ENCODE measurements at places on chromosomes 2 and 18.

DNA sequence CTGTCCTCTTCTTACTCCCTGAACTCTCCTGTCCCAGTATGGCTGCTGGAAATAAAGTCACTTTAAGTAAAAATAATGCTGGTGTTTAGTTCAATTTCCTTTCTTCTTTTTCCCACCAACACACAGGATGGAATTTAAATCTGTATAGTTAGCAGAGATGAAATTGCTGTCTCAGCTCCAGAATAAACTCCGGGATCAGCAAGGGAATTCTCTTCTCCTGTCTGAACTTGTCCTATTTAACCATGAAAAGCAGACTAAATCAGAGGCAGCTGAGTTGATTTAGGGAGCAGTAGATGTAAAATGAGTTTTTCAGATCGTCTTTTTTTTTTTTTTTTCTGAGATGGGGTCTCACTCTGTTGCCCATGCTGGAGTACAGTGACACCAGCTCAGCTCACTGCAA is 25.9 kb downstream of the TTLL4 start:
- no peak for DNase-seq

DNA sequence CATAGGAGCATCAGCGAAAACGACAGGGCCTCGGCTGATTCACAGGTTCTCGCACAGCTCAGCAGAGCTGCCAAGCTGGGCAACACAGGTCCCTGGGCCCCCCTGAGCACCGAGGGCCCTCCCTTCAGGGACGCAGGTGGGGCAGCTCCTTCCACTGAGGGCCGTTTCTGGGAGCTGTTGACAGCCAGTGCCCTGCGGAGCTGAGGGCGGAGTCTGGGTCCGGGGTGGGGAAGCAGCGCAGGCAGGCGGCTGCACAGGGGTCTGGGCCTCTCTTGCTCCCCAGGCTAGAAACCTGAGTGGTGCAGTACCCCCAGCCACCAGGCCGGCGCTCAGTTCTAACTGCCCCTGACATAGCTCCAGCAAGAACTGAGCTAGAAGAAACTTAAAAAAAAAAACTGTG is 65.7 kb downstream of the PXDN start:
- no peak for DNase-seq

- peak; percentile 48 for DNase-seq
Measured at GRCh38 chr2:120174963-120175581, 48.1 kb downstream of the TMEM185B start.

DNA sequence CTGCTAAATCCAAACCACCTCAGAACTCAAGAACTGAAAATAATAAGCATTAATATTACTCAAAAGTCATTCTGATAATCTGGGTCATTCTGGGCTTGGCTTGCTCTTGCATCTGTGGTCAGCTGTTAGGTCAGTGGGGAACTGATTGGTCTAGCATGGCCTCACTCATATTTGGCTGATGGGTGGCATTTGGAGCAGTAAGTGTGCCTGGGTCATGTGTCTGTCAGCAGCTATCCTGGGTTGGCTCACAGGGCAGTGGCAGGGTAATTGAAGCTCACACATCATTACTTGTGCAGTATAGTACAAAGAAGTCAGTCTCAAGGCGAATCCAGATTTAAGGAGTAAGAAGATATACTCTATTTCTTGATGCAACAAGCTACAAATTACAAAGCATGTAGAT is 9.6 kb downstream of the RPL37A start:
- DNase-seq: no peak

- no peak for DNase-seq
Measured at GRCh38 chr2:105682401-105682800, 62.3 kb upstream of the NCK2 start.

GRCh38 chr2:59585655-59586054 is 967.8 kb downstream of the BCL11A start:
- no peak for DNase-seq

DNA sequence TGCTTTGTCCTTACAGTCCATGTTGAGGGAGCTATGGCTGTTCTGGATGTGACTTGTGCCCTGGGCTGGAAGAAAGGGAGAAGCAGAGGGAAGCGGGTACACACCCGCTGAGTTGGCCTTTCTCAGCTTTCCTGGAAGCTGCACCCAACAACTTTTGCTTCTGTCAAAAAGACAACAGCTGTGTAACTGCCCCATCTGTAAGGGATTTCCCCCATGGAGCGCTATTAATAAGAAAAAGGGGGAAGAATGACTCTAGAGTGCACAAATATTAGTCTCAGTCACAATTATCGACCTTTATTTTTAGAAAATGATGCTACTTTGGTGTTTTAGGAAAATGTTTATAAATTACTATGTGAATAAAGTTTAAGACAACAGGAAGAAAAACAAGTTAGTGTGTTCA is 368.3 kb downstream of the RAD51AP2 start:
- DNase-seq: no peak

- no peak for DNase-seq
Measured at GRCh38 chr2:201136889-201137321, 20.9 kb downstream of the CFLAR start.

GRCh38 chr2:97714084-97714949 is 941 bp downstream of the ZAP70 start:
- DNase-seq: no peak

GRCh38 chr2:46134531-46135227 is 162.5 kb upstream of the EPAS1 start:
- no peak for DNase-seq

DNA sequence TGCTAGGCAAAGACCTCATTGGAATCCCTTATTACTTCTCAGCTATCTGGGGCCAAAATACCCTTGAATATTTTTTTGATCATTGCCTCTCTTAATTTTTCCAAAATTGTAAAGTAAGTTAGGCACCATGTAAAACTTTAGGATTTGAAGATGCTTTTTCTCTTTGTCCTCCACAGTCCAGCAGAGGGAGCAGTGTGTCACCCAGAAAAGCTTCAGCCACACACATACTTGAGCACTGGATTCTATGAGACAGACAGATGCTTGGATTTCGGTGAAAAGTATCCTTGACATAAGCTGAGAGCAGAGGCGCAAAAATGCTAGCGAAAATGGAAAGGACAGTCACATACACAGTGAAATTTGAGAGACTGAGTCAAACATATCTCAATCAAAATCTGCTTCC is 74.7 kb upstream of the KCNJ3 start:
- DNase-seq: no peak

DNA sequence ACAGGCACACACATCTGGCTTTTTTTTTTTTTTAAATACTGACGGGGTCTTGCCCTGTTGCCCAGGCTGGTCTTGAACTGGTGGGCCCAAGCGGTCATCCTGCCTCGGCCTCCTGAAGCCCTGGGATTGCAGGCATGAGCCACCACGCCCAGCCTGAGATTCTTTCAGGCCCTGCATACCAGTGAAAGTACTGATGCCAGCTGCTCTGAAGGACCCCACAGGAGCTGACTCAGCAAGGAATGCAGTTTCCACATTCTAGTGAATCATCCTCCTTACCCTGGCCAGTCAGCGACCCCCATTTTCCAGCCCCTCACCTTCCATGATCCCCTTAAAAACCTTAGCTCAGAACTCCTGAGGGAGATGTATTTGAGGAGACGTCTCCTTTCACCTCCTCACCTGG is 5.8 kb upstream of the DTYMK start:
- no peak for DNase-seq

GRCh38 chr2:10457846-10458598 is 9.9 kb upstream of the ODC1 start:
- no peak for DNase-seq

DNA sequence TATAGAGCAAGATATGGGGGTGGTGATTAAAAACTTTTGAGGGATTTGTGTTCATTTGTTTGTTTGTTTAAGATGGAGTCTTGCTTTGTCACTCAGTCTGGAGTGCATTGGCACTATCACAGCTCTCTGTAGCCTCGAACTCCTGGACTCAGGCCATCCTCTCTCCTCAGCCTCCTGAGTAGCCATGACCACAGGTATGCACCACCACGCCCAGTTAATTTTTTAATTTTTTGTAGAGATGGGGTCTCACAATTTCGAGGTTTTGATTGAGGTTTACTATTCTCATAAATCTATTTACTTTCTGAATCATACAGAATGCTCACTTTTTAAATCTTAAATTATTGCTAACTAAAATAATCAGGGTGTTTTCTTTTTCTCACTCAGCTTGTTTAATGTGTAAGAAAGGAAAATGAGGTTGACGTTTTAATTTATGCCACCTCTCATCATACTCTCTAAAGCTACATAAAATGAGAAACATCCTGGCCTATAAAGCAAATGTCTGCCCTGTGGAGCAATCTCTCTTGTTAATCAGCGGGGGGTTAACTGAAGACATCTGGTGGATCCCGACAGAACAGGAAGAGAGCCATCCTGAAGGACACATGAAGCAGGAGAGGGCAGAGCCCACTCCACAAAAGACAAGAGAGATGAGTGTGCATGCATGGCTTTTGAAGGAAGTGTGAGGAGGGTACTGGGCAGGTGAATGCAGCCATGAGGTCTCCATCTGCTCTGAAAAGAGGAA is 589.1 kb upstream of the SLC8A1 start:
- no peak for DNase-seq

DNA sequence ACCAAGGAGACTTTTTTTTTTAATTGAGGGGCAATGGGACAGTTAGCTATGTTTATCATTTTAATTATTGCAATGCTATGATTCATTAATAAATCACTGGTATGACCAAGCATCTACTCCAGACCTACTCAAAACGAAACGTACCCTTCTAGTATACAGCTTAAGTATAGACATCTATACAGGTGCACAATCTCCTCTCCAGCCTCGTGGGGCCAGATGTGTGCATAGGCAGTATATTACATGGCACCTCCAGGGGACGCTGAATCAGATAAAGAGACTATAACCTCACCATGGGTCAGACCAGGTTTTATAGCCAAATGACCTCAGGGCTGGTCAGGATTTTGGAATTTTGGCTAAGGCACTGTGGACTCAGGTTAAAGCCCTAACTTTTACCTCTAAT is 86.6 kb downstream of the SS18 start:
- no peak for DNase-seq

GRCh38 chr2:239264838-239265651 is 135.8 kb downstream of the HDAC4 start:
- no peak for DNase-seq

DNA sequence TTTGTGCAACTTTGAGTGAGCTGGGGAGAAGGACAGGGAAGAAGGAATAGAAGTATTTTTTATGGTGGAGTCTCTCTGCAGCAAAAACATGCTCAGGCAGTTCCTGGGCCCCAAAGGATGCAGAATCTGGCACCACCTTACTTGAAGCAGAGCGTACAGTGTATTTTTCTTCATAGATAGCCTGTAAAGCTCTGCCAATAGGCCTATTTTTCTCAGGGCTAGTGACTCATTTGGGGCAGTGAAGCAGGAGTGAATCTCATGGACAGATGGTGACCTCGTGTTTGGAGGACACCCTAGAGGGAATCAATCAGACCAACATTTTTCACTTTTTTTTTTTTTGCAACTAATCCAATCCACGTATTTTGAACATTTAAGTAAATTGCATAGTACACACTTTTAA is 268.1 kb upstream of the CXCR4 start:
- DNase-seq: no peak

DNA sequence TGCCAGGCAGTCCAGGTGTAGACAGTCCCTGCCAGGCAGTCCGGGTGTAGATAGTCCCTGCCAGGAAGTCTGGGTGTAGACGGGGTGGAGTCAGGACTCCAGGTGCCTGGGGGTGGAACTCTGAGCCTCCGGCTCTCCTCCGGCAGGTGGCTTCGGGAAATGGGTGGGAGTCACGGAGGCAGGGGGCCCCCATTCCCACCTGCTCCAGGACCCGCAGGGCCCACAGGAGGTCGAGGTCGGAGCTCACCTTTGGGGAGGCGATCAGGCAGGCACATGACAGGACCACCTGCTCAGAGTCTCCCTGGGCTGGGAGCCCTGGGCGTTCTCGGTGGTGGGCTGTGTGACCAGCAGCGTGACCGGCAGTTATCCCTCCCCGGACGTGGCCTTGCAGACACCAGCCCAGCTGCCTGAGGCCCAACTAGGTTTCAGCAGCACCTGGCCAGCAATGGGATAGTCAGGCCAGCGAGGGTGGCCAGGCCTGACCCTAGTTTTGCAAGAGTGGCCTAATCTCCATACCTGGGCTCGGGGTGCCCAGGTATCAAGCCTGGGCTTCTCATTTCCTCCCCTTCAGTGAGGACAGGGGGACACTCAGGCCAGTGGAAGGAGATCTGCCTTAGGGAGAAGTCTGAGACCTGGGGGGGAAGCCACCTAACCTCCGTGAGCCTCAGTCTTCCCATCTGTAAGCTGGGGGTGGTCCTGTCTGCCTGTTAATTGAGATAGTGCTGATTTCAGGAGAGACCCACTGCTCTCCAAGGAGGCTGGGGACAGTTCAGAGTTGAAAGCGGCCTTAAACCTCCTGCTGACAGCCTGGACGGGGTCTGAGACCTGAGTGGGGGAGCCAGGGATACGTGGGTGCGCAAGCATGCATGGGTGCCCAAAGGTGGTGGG is 13.2 kb downstream of the GPC1 start:
- DNase-seq: no peak

GRCh38 chr2:75494137-75494769 is 66.5 kb downstream of the EVA1A start:
- no peak for DNase-seq

- DNase-seq: no peak
Measured at GRCh38 chr2:197255543-197255942, 55.0 kb downstream of the ANKRD44 start.

- DNase-seq: no peak
Measured at GRCh38 chr18:66727991-66728390, 124.1 kb upstream of the CDH19 start.

DNA sequence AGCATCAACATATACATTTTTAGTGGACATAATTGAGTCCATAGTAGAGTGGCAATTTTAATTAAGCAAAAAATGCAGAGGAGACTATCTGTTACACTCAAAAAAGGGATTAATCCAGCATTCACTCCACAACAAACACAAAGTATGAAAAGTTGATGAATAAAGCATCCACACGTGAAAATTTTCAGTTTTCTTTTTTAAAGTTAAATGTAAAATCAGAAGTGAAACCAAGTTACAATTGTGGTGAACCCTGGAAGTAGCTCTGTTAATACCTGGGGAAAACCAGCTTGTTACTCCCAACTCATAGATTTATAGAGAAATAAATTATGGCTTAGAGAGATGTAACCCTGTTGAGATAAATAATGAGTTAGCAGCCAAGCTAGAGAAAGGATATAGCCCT is 807.8 kb downstream of the TRIB2 start:
- no peak for DNase-seq

GRCh38 chr18:57125627-57126026 is 21.3 kb upstream of the BOD1L2 start:
- no peak for DNase-seq

GRCh38 chr2:19762142-19762541 is 139.6 kb downstream of the TTC32 start:
- DNase-seq: no peak

- no peak for DNase-seq
Measured at GRCh38 chr2:20223407-20224163, 1.3 kb downstream of the SDC1 start.
